Cortex of kidney (tissue), 1 donor: ENCODE measurements at places on chromosomes 2 and 18.

GRCh38 chr18:79856119-79857007 lies 58.6 kb downstream of the KCNG2 start:
- no peak for DNase-seq

DNA sequence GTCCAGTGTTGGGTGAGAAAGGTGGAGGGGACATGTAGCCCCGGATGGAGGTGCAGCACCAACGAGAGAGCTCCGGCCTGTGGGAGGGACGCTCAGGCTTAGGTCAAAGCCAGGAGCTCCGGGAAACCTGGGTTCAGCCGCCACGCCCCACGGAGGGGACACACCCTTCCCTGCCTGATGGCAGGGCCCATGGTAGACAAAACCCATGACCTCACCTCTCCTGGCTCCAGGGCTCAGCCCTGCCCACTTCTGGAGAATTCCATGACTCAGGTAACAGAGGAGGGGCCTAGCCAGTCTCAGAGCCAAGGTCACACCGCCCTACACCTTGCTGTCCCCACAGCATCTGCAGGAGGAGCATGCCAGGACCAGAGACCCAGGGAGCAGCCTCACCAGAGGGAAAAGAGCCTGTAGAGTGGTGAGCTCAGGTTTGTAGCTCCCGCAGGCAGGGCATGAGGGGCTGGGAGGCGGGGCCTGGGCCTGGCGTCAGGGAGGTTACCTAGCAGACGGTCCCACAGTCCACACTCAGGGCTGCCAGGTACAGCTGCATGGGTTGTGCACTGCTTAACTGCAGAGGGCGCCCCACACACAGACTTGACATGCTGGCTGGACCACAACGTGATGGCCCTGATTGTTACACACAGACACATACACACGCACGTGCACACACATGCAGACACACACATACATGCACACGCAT lies 70.8 kb upstream of the SMAD7 start:
- no peak for DNase-seq

DNA sequence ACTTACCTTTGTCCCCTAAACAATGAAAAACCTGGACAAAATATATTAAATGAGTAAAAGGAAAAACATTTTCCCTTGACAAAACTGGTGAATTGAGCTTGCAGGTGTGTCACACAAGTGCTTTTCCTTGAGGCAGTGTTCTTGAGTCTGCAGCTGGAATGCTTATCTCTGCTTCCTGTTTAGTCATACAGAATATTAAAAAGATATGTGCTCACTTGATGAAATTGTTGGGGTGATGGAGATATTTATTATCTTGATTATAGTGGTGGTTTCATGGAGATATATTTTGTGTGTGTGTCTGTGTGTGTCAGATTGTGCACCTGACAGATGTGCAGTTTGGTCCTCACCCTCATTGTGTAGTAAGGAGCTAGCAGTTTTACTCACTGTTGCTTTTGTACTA lies 3.3 kb downstream of the TAF1B start:
- no peak for DNase-seq

- no peak for DNase-seq
These were observed 83.2 kb downstream of the CELF4 start for GRCh38 chr18:37482433-37482832.

DNA sequence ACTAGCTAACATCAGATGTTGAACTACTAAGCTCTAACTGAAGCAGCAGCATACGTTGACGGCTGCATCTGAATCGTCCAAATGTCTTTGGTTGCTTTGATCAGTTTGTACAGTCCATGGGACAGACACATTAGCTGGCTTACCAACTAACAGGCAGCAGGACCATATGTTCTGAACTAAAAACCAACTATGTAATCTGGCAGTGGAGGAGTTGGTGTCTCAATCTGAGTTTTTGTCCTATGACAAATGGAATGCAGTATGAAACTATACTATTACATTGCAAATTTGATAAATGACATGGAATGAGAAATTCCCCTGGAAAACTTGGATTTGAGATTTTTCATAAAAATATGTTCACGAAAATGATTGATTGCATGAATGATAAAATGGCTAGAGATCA lies 79.5 kb downstream of the EPHA4 start:
- no peak for DNase-seq

- DNase-seq, result no peak
These were observed 126.0 kb downstream of the OSBPL1A start for GRCh38 chr18:24271381-24272228.

GRCh38 chr18:54405290-54405689 lies 47.6 kb downstream of the C18orf54 start:
- no peak for DNase-seq

DNA sequence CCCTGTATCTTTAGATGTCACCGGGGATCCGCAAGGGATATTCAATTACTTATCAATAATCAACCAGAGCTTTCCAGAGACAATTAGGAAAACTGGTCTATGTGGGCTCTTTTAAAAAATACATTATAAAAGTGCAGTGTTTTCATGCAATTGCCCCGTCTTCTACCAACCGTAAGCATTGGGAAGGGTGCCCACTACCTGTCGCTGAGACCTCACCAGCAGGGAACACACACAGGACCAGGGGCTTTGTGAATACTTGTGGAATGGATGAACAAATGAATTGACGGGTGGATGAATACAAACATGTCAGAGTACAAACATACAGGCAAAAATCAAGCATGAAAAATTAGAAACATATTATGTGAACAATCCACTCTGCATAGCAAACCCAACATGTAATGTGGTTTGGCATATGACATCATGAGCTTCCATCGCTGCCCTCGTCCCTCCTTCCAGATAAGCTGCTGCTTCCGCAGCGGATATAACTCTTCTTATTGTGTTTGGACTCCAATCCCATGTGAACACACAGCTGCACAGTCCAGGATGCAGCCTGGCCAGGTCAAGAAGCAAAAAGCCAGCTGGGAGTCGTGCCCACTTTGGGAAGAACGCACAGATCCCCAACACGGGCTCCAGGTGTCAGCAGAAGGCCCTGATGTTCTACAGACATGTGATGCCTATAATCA lies 5.3 kb downstream of the FHL2 start:
- no peak for DNase-seq

DNA sequence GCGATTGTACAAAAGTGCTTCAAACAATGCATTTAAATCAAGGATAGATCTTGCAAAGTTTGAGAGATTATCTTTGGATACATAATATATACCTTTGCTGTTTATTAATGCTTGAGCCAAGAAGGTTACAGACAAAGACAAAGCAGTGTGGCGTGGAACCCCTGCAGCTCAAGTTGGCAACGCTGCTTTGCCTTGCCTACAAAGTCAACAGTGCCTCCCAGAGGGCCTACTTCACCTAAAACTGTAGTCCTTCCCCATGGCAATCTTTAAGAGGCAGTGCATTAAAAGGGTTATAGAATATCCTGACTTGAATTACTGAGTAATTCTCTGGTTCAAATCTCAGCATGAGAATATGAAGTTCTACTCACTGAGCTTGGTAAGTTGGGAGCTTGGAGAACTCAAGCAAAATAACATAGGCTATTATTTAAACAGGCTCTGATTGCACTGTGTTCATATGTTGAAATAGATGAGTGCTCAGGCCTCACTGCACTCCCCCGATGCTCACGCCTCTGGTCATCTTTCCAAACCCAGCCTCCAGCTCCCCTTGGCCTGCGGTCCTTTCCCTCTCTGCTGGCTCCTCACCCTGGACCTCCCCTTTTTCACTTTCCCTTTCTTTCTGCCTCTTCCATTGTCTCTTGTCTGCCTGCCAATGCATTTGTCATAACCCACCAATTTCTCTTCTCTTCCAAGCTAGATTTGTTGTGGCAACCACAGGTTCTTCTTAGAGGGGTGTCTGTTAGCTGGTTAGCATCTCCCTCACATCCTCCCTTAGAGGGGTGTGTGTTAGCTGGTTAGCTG lies 96.5 kb downstream of the MYT1L start:
- no peak for DNase-seq

- DNase-seq, result no peak
These were observed 263.3 kb upstream of the CXCR4 start for GRCh38 chr2:136381245-136381644.

DNA sequence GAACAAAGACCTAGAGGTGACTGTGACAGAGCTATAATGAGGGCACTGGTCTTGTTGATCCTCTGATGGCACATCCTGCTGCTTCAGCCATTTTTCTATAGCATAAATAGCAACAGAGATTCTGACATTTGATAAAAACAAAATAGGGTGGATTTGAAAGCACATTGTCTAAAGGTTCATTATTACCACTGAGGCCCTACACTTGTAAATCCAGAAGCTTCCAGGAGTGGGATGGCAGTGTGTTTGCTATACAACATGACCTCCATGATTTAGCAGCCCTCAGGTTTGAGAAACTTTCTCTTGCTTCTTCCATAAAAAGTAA lies 93.2 kb upstream of the CD302 start:
- DNase-seq, result no peak

GRCh38 chr2:72992734-72993102 lies 75.4 kb downstream of the EMX1 start:
- DNase-seq, result no peak

DNA sequence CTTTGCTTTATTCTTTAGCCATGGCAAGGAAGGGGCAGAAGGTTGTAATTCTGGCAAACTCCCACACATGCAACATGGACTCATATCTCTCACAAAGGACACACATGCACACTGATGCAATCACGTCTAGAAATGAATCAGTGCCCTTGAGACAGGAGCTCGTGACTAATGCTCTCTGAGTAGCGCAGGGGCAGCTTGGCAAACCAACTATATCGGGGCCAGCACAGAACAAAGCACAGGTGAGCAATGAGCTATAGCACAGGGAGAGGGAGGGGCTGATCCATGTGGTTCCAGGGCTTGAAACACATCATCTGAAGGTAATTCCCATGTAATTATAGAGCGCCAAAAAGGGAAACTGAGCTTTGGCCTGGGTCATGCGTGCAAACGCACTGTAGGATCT lies 165.2 kb upstream of the KLF7 start:
- no peak for DNase-seq

DNA sequence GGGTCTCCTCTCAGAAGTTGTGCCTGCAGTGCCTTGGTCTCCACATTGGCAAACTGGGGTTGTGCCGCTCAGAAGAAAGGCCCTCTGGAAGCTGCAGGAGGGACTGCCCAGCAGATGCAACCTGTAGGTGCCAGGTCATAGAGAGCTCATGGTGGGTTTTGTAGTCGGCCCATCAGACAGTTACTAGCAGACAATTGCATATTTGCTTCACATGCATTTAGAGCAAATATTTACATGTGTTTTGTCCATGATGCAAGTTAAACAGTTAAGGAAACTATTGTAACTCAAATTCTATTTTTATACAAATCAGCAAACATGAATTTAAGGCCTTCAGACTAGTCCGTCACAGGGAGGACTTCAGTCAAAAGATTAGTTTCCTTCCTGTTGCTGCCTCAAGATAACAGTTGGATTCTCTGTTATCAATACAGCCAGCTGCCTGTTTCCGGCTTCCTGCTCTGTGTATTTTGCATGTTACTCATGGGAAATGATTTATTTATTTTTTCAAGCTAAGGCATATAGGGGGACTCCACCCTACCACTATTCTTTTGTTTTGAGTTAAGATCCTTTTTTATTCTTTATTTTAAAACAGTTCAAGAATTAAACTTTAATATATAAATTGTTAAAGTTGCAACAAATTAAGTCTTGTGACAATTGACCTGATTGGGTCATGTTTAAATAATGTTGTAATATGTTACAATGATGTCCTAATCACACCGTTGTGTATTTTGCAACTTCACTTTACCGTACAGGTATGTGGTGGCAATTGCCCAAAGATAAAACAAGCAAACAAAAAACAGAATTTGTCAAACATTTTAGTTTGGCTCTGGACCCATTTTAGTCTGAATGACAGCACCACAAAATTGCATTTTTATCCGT lies 133.5 kb downstream of the SPTBN1 start:
- DNase-seq, result no peak

DNA sequence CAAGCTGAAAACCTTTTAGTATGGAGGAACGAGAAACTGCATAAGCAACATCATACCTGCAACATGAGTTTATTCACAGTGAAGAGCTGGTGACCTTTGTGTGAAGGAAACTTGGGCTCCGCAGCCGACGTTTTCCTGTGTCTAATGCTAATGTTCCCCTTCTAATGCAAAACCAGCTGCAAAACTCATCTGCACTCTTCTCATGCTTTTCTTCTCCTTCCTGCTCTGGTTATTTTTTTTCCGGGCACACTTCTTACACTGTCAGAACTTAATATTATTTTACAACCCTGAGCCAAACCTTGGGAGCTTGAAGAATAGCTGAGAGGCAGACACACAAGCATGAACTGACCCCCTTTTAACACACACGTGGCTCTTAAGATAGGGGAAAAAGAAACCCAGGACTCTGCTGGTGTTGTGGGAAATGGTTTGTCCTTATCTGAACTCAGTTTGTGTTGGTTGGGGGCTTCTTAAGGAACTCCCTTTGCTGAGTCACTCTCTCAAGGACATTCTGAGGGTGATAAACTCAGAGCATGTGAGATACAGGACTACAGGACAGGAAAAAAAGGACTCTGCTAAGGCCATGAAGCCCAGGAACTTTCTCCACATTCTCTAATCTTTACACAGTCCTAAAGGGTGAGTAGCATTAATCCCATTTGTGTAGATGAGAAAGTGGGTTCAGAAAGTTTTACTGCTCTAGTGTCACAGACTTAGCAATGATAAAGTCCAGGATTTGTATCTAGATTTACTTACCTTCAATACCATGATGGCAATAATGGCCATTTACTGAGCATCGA lies 439.3 kb upstream of the TRIB2 start:
- DNase-seq, result no peak
